ENCODE measurements at places on chromosomes 1 and 21.

DNA sequence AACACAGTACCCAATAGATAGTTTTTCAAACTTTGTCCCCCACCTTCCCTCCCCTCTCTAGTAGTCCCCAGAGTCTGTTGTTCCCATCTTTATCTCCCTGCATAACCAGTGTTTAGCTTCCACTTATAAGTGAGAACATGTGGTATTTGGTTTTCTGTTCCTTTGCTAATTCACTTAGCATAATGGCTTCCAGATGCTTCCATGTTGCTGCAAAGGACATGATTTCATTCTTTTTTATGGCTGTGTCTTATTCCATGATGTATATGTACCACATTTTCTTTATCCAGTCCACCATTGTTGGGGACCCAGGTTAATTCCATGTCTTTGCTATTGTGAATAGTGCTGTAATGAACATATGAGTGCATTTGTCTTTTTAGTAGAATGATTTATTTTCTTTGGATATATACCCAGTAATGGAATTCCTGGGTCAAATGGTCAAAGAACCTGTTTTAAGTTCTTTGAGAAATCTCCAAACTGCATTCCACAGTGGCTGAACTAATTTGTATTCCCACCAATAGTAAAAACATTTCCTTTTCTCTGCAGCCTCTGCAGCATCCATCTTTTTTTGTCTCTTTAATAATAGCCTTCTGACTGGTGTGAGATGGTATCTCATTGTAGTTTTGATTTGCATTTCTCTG is 126.0 kb downstream of the AK5 start:
- DNase-seq, result no peak

DNA sequence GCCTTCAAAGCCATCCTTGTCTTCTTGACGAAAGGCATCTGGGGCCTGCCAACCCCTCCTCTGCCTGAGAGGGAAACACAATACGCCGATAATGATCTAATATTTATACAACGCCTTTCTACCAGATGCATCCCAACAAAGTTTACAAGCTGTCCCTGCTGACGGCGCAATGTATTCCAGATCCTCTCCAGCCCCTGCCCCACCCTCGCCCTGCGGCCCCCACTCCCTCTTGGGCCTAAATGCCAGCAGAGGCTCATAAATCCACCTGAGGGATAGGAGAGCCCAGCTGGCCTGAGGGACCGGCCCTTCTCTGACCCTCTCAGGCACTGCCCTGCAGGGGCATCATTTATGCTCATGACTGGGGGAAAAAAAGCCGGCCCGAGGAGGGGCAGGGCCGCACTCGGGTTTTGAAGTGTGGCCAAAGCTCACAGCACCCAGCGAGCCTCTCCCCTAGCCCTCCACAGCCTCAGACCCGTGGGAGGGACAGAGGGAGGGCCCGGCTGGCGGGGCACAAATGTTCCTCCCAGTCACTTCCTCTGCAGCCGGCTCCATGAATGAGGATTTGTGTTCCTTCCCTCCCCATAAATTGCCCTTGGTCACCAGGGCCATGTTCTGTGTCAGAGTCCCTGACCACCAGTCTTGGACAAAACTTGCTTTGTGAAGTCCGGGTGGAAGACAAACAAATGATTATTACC is 140.3 kb downstream of the FOXD2 start:
- no peak for DNase-seq

DNA sequence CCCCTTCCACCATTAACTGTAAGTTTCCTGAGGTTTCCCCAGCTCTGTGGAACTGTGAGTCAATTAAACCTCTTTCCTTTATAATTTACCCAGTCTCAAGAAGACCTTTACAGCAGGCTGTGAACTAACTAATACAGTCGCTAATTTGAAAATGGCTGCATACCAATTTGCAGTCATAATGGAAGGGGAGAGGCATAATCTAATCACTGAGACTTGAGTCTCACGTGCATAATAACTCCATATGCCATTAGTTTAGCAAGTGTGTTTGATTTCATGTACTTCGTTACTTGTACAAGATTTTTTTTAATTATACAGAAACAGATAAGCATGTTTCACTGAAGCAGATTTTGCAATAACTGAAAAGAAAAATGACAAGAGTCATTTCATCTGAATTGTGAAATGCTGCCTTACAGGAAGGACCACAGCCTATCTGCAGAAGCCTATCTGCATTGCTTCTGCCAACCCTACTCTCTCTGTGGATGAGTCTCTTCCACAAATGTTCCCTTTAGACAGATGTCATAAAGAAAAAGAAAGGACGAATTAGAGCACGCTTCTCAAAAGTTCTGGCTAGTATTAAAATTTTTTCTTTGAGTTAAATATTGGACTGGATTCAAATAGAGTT is 99.1 kb downstream of the PTGER3 start:
- no peak for DNase-seq

- DNase-seq, result no peak
These were observed 724 bp upstream of the ANKRD35 start for GRCh38 chr1:145886390-145886789.

DNA sequence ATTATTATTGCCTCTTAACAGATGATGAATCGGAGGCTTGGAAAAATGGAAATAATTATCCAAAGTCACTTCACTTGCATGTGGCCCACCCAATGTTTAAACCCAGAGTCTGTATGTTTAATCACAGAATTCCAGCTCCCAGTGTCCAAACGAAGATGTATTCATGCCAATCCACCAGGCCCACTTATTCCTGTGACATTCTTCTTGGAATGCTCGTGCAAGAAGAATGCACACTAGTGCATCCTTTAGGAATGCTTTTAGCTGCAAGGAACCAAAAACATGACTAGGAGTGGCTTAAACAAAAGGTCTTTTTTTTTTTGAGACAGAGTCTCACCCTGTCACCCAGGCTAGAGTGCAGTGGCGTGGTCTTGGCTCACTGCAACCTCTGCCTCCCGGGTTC is 8.9 kb upstream of the OPRD1 start:
- no peak for DNase-seq

DNA sequence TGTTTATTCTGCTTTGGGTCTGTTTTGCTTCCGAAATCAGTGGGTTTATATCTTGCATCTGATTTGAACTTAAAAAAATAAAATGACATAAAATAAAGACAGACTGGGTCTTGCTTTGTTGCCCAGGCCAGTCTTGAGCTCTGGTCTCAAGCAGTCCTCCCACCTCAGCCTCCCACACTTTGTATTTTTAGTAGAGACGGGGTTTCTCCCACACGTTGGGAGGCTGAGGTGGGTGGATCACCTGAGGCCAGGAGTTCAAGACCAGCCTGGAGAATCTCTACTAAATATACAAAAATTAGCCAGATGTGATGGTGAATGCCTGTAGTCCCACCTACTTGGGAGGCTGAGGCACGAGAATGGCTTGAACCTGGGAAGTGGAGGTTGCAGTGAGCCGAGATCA is 5.9 kb downstream of the ZYG11A start:
- no peak for DNase-seq

DNA sequence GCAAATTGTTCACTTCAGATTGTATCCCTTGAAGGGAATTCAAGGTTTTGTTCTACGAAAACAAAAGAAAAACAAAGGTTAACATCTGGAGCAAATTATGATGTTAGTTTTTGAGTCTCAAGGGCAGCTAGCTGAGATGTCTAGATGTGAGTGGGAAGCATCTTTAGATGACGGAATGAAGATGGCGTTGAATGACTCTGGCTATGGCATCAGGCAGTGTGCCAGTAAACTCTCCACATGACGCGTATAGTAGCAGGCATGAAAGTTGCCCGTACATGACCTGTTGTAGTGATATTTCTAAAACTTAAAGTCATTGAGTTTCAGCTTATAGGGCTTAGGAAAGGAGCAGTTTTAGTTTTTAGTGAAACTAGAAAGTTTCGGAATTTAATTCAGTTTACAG is 12.3 kb upstream of the SDC3 start:
- peak; percentile 75 for DNase-seq

GRCh38 chr1:8169364-8170058 is 143.4 kb upstream of the ERRFI1 start:
- DNase-seq, result no peak

DNA sequence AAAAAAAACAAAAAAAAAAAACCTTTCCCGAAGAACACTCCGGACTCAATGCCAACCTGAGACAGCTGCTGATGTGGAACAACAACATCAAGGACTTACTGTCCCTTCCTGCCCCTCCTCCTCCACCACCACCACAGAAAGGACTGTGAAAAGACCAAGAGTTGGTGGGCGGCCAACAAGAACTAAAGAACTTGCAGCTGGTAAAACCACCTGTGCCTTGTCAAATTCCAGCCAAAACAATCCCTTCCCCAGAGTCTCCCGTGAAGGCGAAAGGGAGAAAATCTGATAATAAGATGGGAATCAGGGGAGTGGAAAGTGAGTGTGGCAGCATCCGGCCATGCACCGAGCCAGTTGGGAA is 88.9 kb downstream of the PROX1 start:
- DNase-seq, result no peak
